ENCODE measurements at places on chromosomes 5 and 9.

DNA sequence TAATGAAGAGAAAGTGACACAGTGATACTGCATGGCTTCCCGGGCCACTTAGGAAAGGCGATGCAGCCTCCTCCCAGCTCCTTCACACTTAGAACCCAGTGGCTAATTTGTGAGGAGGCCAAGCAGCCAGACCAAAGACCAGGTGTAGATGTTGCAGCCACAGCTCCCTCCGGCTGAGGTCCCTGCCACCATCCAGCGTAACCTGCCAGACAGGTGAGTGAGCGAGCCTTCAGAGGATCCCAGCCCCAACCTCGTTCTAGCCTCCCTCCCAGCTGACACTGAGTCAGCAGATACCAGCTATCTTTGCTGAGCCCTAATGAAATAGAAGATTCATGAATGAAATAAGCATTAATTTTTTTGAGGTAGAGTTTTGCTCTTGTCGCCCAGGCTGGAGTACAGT is 59.7 kb downstream of the COL23A1 start:
- no peak for DNase-seq

DNA sequence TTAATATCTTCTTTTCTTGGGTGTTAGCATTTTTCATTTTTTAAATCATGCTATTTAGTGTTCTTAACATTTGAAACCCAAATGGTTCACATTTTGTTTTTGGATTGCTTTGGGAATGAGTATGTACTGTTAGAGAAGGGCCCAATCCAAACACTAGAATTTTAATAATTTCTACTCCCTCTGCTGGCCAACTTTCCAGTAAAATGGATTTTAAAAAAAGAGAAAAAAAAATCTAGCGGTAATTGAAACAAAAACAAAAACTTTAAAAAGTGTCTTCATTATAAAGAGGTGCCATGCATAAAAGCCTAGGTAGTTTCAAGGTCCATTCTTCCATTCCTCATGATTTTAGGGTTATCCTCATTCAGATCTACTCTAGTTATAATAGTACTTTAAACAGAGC is 32.1 kb upstream of the RICTOR start:
- no peak for DNase-seq

- DNase-seq, result no peak
Measured at GRCh38 chr5:34535944-34536623, 120.0 kb upstream of the RAI14 start.

GRCh38 chr5:16585041-16585667 is 31.6 kb downstream of the RETREG1 start:
- no peak for DNase-seq

DNA sequence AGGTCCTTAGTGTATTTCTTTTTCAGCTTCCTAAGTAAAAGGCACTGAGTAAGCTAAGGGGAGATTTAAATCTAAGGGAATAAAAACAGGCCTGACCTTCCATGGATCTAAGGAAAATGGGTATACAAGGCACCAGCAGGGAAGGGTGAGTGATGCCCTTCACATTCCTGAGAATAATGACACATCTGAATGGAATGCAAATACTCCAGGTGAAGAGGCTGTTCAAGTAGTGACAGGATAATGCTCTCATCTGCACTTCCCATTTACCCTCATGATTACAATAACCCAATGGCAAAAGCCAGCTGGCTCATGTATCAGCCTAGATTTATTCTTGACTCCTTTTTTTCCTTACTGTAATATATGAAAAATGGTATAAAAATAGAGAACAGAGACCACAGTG is 216.2 kb upstream of the ACTBL2 start:
- no peak for DNase-seq

DNA sequence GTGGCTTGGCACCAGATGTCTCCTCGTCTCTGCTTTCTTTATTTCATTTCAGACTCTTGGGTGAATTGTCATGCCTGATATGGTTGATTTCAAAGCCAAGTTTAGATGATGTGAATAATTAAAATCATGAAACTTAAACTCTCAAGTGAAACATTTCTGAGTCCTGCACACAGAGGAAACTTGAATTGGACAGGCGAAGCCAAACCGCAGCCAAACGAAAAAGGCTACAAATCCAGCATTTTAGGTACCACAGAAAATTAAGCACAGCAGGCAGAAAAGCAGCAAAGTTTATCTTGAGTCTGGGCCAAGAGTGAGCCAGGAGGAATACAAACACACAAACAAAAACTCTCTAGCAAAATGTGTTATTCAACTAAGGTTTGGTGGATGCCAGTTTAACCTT is 659.8 kb upstream of the KLF4 start:
- DNase-seq, result no peak

- DNase-seq, result no peak
Measured at GRCh38 chr5:120576588-120576987, 112.5 kb downstream of the PRR16 start.

- no peak for DNase-seq
Measured at GRCh38 chr9:130271473-130271872, 5.9 kb downstream of the HMCN2 start.

DNA sequence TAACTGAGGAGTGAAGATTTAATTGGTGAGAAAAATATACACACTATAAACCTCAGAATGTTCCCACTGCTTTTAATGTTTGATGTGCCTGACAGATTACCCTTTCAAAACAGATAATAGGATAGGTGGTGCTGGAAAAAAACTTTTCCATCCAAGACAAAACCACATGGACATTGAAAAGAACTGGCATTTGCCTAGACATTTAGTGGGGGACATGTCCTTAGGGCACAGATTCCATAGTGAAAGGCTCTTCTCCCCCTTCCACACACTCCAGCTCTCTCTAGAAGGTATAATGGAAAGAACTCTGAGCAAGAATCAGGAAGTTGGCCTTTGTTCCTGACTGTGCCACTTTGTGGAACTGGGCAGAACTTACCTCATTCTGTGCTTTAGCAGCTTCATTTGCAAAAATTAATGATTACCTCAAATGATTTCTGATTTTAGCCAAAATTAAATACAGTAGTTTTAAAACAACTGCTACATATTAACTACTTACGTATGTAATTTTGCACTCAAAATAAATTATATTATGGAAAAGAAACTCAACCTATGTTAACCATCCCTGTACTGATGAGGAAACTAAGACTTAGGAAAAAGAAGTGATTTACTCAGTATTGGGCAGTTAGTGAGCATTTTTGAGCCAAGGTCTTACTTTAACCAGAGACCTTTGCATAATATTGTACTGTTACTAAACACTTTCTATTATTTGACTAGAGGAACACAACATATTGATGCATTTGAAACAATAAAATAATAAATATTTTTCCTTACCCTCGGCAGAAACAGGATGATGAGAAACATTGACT is 43.3 kb downstream of the TMC1 start:
- DNase-seq, result no peak

DNA sequence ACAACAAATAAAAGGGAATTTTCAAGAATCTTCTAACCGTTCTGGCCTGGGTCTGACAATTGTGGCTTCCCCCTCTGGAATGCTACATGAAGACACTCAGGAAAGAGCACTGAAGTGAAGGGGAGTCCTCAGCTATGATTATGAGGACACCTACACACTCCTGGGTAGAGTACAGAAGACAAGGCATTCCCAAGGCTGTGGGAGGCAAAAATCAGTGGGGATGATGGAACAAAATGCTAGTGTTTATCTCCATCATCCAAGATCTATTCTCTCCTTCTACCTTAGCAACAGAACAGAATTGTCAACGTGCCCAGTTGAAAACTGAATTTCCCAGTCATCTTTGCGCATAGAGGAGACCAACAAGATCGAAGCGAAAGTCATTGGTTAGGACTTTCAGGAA is 130.1 kb upstream of the LARP1 start:
- no peak for DNase-seq

DNA sequence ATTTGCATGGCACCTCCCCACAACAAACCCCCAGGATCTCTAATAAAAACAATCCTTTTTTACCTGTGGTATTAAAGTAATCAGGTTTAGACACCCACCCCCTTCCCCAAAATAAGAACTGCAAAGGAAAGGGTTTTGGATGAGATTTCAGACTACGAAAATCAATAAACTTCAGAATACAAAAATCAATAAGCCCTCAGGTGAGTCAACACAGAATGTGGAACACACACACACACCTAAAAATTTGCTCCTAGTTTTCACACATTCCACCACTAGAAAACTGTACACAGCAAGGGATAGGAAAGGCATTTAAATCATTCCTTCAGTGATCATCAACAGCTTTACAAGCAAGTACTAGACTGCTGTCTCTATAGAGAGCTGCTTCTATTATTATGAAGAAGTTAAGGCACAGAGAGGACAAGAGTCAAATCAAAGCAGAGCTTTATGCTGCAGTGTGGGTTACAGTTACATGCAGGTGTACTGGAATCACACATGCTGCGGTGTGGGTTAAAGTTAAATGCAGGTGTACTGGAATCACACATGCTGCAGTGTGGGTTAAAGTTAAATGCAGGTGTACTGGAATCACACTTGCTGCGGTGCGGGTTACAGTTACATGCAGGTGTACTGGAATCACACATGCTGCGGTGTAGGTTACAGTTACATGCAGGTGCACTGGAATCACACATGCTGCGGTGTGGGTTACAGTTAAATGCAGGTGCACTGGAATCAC is 36.3 kb downstream of the PFDN1 start:
- DNase-seq, result no peak

DNA sequence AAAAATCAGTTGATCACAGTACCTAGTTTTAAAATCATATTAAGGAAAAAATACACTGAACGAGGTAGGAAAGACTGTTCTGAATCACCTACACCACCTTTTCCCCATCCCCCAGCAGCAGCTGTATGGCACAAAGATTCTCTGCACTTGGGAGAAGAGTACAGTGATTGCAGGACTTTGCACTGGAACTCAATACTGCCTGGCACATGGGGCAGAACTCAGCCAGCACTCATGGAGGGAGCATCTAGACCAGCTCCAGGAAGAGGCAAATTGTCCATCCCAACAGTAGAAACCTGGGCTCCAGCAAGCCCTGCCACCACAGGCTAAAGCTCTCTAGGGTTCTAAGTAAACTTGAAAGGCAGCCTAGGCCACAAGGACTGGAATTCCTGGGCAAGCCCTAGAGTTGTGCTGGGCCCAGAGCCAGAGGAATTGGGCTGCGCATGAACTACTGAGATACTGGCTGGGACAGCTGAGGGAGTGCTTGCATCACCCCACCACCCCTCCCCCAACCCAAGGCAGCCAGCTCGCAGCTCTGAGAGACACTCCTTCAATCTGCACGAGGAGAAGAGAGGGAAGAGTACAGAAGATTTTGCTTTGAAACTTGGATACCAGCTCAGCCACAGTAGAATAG is 654.4 kb upstream of the CDH6 start:
- no peak for DNase-seq

DNA sequence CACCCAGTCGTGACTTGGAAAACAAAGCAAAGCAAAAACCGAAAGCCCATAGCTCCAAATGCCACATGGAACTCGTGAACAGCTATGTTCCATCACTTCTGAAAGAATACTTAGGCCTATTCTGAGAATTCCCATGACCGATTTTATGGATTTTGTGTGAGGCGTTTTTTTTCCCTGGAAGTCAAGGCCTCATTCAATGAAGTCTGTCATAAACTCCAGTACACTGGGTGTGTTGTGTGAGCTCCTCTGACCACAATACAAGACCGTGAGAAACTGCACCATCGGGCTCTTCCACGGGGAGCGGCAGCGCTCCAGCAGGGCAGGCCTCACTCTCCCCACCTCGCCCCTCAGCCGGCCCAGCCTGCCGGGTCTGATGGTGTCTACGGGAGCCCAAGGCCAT is 209.5 kb downstream of the FANCC start:
- DNase-seq, result no peak

GRCh38 chr5:102595332-102595731 is 96.5 kb upstream of the SLCO6A1 start:
- no peak for DNase-seq

- no peak for DNase-seq
Measured at GRCh38 chr9:21039302-21039701, 7.9 kb upstream of the HACD4 start.
